ENCODE measurements at places on chromosomes 7 and 10.
A peak's percentile ranks its signal among the peaks of the same experiment; 100 is the strongest.

DNA sequence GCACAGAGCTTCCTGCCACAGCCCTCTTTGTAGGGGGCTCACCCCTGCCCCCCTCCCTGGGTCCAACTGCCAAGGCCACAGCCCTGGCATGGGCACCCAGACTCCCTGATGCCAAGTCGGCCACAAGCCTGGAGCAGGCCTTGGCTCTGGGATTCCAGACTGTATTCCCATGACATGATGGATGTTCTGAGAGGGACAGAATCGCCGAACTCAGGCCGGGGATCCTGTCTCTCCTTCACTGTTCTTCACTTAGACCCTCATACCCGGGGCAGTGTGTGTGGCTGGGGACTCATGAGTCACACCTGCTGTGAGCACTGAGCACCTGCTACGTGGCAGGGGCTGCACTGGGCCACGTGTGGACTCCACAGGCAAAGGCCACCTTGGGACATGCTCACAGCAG, 7.9 kb downstream of the CALML5 start:
- DNase-seq, result no peak

- no peak for DNase-seq
These were observed 237.7 kb downstream of the WDR37 start for GRCh38 chr10:1293636-1294435.

DNA sequence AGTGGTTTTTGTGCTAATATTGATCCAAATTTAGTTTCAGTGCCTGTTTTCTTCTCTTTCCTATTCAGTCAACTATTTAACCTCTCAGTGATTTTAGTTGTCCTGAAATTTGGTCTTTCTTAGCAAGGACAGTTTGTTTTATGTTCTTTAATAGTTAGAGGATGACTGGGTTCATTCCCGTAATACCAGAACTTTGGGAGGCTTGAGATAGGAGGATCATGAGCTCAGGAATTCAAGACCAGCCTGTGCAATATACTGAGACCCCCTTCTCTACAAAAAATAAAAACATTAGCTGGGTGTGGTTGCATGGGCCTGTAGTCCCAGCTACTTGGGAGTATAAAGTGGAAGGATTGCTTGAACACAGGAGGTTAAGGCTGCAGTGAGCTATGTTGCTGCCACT, 148.3 kb downstream of the EXOC4 start:
- DNase-seq, result no peak

DNA sequence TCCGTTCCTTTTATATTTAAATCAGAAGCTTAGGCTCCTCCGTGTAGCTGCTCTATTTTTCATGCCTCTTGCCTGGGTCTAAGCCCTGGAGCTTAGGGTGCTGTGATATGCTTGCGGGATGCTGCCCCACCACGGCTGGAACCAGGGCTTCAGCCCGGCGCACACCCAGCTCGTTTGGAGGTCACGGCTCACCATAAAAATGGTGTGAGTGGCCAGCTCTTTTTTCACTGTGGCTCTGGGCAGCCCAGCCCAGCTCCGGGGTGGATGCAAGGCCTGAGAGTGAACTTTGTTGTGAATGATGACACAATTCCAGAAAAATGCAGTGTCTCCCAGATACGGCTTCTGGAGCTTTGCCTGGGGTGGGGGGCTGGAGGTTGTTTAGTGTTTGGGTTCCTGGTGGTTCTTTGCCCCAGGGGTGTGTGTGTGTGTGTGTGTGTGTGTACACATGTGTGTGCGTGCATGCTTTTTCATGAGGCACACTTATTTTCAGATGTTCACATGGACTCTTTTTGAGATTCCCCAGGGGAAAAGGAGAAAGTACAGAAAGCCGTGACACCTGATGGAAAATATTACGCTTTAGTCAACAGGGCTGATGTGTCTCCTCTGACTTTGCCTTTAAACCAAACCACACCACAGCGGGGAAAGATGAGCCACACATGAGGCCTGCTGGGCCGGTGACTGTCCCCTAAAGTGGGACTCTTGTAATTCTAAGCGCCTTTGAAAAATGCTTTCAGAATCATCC, 46.2 kb downstream of the GRK5 start:
- DNase-seq, result peak; percentile 81

DNA sequence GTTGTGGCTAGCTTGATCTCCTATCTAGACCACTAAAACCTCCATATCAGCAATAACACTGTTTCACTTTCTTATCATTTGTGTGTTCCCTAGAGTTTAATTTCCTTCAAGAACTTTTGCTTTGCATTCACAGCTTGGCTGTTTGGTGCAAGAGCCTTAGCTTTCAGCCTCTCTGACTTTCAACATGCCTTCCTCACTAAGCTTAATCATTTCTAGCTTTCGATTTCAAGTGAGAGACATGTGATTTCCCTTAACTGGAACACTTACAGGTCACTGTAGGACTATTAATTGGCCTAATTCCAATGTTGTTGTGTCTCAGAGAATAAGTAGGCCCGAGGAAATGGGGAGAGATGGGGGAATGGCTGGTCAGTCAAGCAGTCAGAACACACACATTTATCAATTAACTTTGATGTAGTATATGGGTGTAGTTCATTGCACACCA, 10.6 kb upstream of the BPGM start:
- DNase-seq, result no peak

- no peak for DNase-seq
These were observed 292.5 kb upstream of the CELF2 start for GRCh38 chr10:10725196-10725595.

GRCh38 chr10:59126991-59127390, 49.5 kb upstream of the PHYHIPL start:
- no peak for DNase-seq

DNA sequence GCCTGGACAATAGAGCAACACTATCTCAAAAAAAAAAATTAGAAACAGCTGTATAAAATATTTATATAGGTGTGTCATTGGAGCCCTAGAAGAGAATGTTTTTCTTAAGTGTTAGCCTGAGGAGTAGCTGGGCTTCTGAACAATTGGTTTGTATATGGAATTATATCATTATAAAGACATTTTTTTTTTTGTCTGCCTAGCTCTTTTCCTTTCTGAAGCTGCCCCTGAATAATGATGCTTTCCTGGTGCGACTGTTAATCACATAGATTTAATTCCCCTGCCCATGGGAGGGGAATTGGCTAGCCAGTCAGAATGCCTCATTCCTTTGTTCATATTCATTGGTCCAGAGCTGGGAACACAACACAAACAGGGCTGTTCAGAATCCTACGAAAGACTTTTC, 13.9 kb upstream of the ABCC2 start:
- no peak for DNase-seq

DNA sequence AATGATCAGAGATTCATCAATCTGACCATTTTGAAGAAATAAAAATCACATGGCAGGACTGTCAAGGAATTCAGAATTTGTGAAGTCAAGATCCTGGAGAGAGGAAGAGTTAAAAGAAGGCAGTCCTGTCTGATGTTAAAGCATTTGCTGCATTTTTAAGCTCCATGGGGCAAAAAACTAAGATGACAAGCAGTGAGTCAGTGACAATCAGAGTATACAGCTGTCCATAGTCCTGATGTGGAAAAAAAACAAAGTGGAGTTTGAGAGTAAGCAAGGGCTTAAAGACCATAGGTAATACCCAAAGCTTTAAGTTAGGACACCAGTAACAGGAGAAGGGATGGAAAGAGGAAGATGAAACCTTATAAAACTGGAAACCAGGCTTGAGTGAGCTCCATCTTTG, 412.7 kb upstream of the ANKRD30A start:
- DNase-seq, result no peak

GRCh38 chr7:17608114-17608833, 309.8 kb downstream of the AHR start:
- DNase-seq, result no peak

GRCh38 chr7:64181586-64181985, 25.4 kb upstream of the ZNF735 start:
- DNase-seq, result no peak

GRCh38 chr7:140595468-140596092, 45.0 kb downstream of the DENND2A start:
- DNase-seq, result no peak

DNA sequence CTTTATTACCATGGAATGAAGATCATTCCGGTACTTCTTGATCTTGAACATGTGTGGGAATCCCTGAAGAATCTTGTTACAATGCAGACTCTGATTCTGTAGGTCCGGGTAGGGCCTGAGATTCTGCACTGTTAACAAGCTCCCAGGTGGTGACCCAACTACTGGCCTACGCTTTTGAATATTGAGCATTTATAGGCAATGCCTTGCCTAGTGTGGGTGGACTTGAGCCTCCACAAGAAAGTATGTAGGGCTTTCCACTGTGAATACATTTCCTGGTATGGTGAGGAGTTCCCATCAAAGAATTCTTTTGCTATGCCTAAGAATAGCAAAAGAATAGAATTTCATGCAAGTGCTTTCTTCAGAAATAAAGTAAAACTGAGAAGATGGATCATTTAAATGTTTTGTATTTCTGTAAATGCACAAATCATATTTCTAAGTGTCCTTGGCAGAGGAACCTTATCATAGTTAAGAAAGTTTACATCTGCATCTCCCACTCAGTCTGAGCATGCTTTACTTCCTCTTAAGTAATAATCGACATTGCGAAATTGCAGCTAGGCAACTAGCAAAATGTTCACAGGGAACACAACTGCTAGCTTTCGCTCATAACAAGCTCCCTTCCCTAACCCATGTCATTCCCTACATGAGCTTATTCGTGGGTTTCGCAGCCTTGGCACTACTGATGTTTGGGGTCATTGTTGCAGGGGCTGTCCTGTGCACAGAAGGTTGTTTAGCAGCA, 71.4 kb downstream of the AHR start:
- no peak for DNase-seq

DNA sequence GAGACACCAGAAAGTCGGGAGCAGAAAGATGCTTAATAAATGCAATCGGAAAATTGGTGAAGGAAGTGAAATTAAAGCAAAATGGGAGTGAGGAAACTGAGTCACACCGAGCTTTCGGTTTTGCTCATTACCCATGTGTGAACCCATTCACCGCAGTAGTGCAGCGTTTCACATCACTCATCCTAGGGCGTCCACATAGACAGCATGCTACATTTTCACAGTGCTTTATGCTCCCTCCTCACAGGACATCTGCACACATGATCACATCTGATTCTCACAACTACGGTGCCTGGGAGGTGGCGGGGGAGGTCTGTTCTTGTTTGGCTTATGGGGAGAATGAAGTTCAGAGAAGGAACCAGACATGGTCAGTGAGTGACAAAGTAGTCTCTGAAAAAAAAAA, 36.6 kb upstream of the ATP6V0A4 start:
- DNase-seq, result peak; percentile 41

GRCh38 chr7:43648473-43649406, 65.8 kb downstream of the STK17A start:
- DNase-seq, result peak; percentile 79

GRCh38 chr7:12754179-12754578, 66.7 kb downstream of the ARL4A start:
- DNase-seq, result no peak

DNA sequence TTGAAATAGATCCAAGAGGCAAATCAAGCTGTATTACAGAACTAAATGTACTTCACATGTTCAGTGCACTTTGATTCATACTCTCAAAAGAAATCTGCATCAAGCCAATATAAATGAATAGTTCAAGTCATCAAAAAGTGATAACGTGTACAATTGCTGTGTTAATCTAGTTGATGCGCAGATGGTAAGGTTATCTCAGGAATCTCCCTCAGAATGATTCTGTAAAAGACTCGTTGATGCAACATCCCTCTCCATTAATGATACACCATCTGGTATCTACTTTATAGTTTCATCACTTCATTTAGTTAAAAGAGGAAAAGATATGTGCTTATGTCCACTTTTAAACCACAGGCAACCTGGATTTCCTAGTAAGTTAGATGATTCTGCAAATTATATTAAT, 200.6 kb downstream of the CHCHD3 start:
- DNase-seq, result no peak

DNA sequence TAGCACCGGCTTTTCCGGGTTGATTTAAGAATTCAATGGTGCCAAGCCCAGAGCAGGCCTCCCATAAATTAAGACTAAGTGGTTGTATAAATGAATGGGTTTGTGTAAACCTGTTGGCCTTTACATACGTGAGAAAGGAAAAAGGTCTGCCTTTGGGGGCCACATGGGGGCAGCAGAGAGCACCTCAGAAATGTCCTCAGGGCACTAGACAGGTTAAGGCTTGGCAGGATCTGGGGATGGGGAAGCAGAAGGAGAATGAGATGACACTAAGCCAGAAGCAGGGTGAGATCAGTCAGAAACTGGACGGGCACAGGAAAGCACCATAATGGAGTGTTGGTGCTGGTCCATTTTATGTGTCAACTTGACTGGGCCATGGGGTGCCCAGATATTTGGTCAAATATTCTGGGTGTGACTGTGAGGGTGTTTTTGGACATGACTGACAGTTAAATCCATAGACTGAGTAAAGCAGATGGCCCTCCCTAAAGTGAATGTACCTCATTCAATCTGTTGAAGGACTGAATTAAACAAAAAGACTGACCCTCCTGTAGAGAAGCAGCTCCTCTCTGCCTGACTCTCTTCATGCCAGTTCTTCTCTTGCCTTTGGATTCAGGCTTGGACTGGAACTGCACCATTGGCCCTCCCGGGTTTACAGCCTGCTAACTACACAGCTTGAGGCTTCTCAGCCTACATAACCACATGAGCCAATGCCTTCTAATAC, 58.9 kb downstream of the FRMPD2 start:
- DNase-seq, result peak; percentile 72

DNA sequence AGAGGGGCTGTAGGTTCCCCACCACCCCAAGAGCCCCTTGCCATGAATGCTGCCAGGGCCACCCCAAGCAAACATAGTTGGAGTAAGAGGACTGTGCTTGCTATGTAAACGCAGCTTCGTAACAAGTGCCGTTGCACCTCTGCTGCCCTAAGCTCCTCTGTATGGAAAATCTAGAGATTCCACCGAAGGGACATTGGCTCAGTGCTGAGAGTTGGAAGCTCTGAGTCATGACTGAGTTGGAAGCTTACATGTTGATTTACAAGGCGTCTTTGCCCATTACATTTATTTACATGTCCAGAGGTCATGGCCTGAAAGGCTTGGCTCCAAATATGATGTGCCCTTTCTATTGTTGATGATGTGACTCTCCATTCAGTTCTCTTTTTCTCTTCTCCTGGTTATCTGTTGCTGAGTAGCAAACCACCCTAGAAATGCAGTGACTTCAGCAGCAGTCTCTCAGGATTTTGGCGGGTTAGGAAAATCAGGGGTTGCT, 233.1 kb upstream of the TCF7L2 start:
- DNase-seq, result no peak

DNA sequence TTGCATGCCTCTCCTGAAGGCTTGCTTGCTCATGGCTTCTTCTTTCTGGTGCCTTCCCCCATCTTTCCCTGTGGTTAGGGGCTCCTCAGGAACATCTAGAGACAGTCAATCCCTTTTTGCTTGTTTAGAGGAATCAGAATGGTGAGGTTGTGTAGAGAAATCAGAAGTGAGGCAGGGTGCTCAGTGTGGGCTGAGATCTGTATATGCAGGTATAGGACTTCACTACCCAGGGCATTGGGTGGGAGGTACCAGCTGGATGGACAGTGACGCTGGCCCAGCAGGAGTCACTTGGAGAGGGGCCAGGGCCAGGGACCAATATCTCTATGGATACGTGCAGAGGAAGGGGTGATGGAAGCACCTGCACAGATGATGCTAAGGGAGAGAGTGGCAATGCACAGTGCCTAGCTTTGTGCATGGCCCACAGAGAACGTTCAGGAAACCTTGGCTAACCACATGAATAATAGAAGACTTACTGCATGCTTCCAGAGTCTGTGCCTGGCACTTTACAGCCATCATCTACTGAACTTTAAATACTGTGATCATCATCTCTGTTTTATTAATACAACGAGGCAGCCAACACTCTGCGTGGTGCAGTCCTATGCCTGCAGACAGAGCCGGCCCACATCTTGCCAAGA, 255.2 kb downstream of the ABCA13 start:
- DNase-seq, result no peak

Data from activated CD4-positive, alpha-beta T cell treated with anti-CD3 and anti-CD28 coated beads for 36 hours (primary cell).